ENCODE measurements at places on chromosomes 3 and 15. TPM values are rescaled to one million over a fixed set of nuclear protein-coding genes. Genes with fewer than 3 reads are reported as not detected.

The ENTPD3 gene
- total RNA-seq: 0.30 TPM

The ANKUB1 gene
- not detected for total RNA-seq

The DCLK3 gene
- 0.43 TPM for total RNA-seq

The PLA2G4E gene
- not detected for total RNA-seq

The TMEM40 gene
- 5.6 TPM for total RNA-seq

The SUSD5 gene
- total RNA-seq: 2.4 TPM

Data from Right ventricle myocardium superior (tissue), 1 donor.